ENCODE measurements at places on chromosomes 11 and 22.

GRCh38 chr22:23780146-23780748 is 6.5 kb upstream of the SMARCB1 start:
- DNase-seq, result no peak

GRCh38 chr22:29427176-29427760 is 11.1 kb upstream of the RFPL1 start:
- DNase-seq, result no peak

DNA sequence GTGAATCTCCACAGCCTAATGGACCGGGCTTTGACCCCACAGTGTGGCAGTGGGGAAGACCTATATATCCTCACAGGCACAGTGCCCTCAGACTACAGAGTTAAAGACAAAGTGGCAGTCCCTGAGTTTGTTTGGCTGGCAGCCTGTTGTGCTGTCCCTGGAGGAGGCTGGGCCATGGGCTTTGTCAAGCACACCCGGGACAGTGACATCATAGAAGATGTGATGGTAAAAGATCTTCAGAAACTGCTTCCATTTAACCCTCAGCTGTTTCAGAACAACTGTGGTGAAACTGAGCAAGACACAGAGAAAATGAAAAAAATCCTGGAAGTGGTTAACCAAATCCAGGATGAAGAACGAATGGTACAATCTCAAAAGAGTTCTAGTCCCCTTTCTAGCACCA is 39.0 kb downstream of the ENDOD1 start:
- DNase-seq, result no peak

GRCh38 chr11:75802913-75803820 is 11.8 kb upstream of the UVRAG start:
- peak; percentile 25 for DNase-seq

GRCh38 chr11:372809-373715 is 3.8 kb downstream of the B4GALNT4 start:
- DNase-seq, result no peak

DNA sequence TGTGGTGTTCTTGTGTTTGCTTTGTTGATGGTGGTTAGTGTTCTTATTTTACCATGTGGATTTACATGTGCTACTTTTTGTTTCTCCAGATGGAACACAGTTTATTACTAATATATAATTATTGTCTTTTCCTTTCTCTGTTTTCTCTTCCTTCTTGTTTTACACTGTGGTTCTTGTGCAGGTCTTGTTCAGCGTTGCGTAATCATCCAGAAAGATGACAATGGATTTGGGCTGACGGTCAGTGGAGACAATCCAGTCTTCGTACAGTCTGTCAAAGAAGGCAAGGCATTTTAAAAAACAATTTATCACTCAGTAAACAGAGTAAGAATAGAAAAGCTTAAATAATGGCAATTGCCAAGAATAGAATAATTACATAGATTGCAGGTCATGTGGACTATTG is 84.4 kb downstream of the ARHGEF12 start:
- DNase-seq, result no peak

DNA sequence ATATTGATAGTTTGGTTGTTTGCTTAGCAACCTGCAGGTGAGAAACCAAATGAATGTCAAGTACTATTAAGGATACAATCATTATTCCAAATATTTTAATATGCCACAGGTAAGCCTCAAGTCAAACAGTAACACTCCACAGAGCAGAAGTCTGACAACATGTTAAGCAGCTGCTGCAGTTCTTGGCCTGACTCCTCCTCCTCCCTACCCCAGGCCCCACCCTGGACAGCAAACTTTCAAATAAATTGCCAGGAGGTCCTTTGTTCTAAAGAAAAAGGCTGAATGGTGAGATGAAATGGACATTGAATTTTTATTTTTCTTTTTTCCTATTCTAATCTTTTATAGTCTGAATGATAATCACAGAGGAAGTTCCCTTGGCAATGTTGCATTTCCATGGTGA is 260.0 kb upstream of the POU2AF2 start:
- DNase-seq, result no peak

DNA sequence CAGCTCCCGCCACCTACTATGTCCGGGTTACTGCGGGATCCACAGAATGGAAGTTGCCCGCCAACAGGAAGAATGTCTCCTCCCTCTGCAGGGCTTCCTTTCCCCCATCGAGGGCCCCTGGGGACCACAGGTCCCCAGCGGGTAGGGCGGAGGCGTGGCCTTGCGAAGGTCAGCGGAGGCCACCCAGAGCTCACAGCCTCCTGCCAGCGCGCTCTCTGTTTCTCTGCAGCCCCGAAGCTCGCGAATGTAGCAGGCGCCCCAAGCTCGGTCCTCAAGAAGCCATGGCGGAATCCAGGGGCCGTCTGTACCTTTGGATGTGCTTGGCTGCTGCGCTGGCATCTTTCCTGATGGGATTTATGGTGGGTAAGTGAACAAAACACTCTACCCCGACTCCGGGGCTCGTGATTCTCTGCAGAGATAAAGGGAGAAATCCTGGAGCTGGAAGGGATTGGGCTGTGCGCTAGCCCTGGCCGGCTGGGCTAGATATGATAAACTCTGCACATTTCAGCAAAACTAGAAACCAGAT is at the start of gene NAALAD2:
TSS of gene NAALAD2 (plus strand) at position 186 of the 526 bp plus-strand sequence. CDS start at position 282, 96 bp downstream.
- DNase-seq, result no peak

- DNase-seq, result no peak
Measured at GRCh38 chr11:101034076-101034475, 95.5 kb downstream of the PGR start.

DNA sequence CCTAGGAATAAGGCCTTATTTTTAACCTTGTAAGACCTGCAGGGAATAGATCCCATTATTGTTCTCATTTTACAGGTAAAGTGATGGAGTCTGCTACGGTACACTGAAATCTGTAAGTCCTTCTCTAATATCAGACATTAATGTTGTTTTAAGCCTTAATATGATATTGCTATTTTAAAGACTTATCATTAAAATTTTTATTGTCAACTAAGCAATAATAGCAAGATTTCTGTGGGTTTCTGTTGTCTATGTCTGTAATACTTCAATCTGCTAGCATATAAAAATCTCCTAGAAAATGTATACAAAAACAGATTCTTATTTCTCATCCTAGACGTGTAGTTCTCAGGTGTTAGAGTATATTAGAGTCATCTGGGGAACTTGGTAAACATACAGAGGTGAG is 317.5 kb upstream of the TENM4 start:
- DNase-seq, result no peak

GRCh38 chr11:24855951-24856350 is 359.1 kb downstream of the LUZP2 start:
- DNase-seq, result no peak

DNA sequence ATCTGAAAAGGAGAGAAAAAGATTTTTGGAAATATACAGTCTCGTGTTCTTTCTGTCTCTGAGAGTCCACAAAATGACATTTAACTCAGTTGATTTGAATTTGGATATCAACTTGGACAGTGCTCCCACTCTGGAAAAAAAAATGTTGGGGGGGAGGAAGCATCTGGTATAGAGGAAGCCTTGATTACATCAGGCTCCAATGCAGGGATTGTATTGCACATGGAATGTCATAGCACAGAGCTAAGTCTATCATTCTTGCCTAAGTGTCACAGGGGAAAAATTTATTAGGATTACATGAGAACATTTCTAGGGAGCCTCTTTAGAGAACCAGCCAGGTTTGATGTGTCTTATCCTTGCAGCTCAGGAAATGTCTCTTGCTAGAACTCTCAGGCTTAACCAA is 23.0 kb downstream of the MS4A6A start:
- DNase-seq, result no peak

DNA sequence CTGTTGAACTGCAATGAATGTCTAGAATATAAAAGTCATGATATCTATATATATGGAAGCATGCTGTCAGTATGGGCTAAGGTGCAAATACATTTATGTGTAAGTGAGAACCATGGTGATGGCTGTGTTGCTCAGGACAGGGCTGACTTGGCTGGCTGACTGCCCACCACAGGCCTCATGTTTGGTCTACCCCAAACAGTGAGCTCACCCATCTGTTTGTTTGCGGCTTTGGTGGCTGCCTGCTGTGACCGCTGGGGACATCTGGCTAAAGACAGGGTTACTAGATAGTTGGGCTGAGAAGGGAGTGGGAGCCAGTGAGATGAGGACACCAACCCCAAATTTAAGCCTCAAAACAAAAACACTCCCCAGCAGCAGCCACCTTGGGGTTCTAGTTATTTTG is 6.3 kb downstream of the CD44 start:
- no peak for DNase-seq

DNA sequence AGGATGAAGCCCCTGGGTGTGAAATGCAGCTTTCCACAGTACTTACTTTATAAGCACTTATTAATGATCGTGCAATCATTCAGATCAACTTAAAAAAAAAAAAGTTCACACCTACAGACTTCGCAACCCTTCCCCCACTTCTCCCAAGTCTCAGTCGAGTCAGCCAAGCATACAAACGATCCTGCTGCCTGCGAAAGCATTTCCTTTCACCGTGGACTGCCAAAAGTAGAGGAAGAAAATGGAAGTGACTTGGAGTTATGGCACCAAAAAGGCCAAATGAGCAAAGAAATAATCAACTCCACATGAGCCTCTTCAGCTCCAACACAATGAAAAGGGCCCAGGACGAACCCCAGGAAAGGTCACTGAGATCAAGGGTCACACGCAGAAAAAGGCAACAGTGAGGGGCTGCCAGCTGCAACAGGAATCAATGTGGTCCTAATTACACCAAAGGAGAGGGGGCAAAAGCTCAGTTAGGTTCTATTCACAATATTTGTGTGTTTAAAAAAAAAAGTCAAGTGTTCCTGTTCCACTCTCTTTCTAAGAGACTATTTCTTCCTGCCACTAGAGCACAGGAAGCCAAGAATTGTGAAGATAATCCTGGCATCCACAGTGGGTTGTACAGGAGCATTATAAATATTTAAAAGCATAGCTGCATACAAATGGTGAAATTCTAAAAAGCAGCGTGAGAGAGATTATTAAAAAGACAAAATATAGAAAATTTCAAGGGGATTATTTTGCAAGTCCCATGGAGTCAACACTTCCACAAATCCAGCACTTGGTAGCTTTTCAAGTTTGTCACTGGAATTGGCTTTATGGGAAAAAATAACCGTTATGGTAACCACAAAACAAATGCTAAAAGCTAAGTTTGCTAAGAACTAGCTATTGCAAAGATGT is 28.4 kb downstream of the CDON start:
- DNase-seq, result no peak

- DNase-seq, result no peak
Measured at GRCh38 chr11:65016705-65017104, 2.7 kb downstream of the ARL2 start.

- no peak for DNase-seq
Measured at GRCh38 chr11:56846631-56847576, 98.4 kb upstream of the OR9G4 start.

DNA sequence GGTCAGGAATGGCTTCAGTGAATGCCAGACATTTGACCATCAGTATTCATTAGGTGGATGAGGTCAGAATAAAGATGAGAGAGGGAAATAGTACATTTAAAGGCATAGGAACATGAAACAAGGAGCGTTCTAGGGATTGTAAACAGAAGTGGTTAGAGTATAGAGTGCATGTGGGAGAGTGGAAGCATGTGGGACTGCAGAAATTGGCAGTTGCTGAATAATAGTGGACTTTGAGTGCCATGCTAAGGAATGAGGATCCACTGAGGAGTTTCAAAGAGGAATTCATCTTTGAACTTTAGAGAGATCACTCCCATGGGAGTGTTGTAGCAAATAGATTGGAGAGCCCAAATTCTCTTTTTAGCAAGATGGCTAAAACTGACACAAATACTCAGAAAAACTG is 7.9 kb downstream of the RNF169 start:
- DNase-seq, result no peak

DNA sequence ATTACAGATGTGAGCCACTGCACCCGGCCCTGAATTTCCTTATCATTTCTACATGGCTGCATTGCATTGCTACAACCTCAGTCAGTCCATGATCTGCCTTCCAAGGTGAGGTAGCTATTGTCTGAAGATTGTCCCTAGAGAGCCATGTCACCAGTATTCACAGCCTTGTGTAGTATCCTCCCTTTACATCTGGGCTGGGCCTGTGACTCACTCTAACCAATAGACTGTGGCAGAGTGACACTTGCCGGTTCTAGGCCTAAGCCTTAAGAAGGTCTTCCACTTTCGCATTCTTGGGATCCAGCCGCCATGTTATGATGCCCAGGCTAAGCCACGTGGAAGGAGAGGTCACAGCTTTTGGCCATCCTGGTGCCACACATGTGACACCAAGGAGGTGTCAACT is 10.1 kb upstream of the PLEKHB1 start:
- DNase-seq, result no peak

DNA sequence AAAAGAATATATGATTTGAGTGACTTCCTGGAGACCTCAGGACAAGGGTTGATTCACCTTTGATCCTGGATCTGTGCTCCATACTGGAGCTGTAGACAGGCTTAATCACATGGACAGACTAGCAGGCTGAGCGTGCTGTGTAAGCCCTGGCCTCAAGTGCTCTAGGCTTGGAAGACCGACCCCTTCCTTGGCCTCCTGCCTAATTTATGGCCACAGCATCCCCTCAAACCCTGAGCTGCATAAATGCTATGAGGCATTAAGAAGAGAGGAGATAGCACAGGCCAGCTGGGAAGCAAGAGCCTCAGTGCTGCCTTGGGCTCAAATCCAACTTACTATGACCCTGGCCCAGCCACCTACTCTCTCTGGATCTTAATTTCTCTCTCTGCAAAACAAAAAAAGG is 385.1 kb downstream of the BUD13 start:
- DNase-seq, result no peak

GRCh38 chr22:20111689-20112622 is 3.9 kb upstream of the RANBP1 start:
- DNase-seq, result no peak

- no peak for DNase-seq
Measured at GRCh38 chr11:7506243-7506642, 7.6 kb upstream of the PPFIBP2 start.

- no peak for DNase-seq
Measured at GRCh38 chr11:116797816-116798215, 6.1 kb upstream of the APOA5 start.
